MV-4-11 (cell line): ENCODE measurements at places on chromosomes 5 and 9.

DNA sequence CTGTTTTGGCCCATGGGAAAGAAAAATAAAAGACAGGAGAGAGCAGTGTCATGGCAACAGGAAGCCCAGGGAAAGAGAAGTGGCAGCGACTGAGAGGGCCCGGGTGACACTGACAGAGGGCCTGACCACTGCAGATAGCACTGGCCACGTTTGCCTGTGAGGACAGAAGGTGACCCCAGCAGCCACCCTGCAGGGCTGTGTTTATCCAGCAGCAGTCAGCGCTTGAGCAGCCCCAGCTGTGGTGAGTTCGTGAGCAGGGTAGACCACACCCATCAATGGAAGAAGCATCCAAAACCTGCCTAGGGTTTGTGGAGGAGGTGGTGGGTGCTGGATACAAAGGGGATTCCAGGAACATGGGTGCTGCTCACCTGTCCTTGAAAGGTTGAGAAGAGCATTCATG lies 222.5 kb downstream of the MARCHF11 start:
- no peak for DNase-seq

DNA sequence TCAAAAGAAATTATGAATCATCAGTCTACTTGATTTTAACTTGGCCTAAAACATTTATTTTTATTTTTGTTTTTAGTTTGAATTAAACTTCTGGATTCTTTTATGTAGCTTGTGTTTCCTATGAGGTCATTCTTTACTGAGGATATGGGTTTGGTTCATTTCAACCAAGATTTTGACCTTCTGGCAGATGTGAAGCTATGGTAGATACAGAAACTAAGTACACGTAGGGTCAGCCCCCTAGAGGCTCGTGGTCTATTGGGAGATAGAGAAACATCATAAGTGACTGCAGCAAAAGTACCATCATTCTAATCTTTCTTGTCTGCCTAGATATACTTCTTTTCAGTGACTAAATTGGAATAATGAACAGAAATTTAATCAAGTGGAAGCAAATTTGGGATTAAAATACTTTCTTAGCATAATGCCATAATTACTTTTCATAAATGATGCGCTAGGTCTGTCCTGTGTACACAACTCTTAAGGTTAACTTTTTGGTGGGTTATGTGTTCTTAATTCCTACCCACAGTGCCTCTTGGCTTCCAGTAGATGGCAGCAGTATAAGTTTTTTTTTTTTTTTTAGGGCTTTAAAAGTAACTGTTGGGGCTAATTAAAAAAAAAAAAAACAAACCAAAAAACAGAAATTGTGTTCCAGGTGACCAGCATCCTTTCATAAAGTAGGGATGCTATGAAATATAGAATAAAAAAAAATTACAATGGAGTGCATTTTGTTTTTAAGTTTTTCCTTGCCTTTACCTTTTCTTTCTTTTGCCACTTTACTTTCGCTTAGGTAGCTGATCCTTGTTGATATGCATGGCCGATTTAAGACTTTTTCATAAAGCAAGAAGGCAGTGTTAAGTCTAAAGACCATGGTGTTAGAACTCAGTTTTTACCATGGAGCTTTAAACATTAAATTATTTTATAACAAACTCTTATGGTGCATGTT lies 49.9 kb downstream of the LRRTM2 start:
- peak; percentile 10 for DNase-seq

GRCh38 chr9:130682421-130683121 lies 11.0 kb upstream of the EXOSC2 start:
- peak; percentile 67 for DNase-seq

GRCh38 chr9:138070815-138071214 lies 193.2 kb downstream of the CACNA1B start:
- DNase-seq: no peak

- peak; percentile 28 for DNase-seq
Measured at GRCh38 chr5:142783601-142784341, 13.6 kb downstream of the ARHGAP26 start.

GRCh38 chr9:81596679-81597418 lies 92.5 kb downstream of the TLE1 start:
- no peak for DNase-seq

DNA sequence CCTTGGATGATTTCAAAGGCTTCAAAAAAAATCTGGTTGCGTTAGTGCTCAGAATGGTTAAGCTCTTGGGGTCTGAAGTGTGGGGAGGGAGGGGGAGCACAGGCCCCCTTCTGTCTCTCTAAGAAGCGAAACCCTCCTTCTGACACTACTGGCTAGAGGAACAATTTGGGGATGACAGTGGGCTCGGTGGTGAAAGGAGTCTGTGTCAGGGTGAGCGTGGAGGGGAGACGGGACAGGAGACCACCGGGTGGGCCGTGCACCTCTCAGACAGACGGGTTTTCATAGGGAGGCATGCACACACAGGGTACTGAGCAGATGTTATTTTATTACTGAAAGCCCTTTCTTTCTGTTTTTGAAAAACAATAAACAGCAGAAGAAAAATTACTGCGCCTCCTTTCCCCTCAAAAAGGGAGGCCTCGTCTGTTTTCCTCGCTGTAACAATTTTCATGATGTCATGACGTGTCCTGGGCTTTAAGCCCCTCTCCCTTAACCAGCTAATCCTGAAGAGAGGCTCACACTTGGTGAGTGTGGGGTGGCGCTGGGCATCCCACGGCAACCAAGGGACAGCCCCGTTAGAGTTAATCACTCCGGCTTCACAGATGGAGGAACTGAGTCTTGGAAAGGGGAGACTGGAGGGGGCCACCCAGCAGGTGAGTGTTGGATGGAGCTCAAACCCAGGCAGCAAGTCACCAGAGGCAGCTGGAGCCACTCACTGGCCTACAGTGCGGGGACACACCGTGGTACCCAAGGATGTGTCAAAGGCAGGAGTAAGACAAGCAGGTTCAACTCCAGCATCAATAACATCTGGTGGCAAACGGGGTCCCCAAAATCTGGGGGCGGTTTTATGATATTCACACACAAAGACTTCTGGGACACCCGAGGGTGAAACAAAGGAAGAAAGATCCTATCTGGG lies 53.4 kb downstream of the PTCH1 start:
- no peak for DNase-seq

DNA sequence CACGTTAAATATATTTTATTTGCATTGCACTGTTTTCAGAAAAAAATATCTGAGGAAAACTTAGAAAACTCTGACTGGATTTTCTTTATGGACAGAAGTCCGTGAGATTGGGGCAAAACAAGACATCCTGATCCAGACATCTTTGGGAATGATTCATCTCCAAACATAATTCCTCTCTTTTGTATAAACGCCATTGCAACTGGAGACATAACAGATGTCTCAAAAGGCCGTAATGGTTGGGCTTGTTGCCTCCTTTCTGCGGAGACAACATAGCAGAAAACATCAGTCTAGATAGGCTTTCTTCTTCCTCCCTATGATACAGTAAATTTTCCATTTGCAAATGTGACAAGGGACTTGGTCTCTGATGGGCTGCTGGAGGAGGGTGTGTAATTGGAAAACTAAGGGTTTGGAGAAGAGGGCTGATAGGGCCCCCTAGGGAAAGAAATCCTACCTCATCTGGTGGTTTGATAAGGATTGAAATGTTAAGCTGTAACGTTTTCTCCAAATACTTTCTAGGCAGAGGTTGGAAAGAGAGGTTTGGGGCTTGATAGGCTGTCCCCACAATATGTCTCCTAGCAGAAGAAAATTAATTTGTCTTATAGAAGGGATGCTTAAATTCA lies 631.5 kb upstream of the ST8SIA4 start:
- DNase-seq: no peak

GRCh38 chr5:161312882-161313281 lies 233.6 kb downstream of the GABRB2 start:
- DNase-seq: no peak

- no peak for DNase-seq
Measured at GRCh38 chr9:135127718-135128670, 40.5 kb downstream of the OLFM1 start.
